ENCODE measurements at places on chromosomes 12 and 14.

DNA sequence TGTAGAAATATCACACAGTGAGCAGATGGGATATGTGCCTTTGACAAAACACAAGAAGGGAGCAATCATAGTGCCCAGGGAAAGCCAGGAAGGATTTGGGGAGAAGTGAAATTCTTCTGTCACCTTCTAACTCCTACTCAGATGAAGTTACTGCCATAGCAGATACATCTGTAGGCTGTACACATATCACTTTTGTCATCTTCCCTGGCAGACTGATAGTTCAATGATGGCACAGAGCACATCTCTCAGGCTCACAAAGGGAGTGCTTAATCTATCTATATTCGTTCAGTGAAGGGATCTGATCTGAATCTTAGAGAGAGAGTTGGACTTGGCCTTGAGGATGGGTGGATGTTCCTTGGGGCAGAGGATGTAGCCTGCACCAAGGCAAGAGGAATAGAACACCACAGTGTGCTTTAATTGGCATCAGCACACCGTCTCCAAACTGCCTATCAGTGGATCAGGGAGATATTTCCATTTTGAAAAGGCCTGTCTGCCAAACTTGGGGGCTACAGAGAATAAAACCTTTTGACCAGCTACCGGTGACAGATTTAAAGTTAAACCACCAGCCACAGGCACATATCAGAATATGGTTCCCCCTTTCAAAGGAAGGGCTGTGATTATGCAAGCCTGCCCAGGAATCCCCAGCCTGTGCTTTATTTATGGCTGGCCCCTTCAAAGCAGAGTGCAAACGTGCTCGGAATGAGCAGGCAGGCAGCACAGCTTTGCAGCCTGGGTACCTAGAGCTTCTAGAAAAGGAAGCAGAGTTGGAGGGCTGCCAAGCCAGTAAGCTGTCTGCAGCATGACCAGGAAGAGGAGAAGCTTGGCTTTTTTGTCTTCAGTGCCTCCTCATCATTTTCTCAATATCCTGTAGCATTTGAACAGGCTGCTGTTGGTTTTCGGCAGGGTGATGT is 165.5 kb upstream of the DYRK2 start:
- no peak for DNase-seq

- no peak for DNase-seq
Measured at GRCh38 chr14:56549721-56550120, 29.9 kb upstream of the TMEM260 start.

DNA sequence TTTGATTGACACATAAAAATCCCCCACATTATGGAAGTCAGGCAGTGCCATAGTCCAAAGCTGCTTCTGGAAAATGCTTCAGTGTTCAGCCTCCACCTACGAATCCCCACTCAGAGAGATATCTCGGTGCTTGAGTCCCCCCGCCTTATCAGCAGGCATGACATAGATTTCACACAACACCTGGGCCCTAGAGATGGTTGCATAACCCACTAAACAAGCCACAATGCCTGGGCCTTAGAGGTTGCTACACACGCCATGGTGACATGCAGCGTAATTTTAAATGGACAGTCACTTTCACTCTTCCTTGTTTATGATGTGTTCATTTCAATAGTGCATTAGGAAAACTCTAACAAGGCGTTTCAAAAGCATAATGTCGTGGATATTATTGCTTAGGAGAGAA is 38.0 kb downstream of the CCDC60 start:
- no peak for DNase-seq

GRCh38 chr12:75887979-75888378 is 143.6 kb downstream of the PHLDA1 start:
- no peak for DNase-seq

GRCh38 chr12:106867651-106868050 is 88.1 kb upstream of the TMEM263 start:
- DNase-seq: no peak

GRCh38 chr12:4979737-4980136 is 63.9 kb upstream of the KCNA5 start:
- DNase-seq: no peak

DNA sequence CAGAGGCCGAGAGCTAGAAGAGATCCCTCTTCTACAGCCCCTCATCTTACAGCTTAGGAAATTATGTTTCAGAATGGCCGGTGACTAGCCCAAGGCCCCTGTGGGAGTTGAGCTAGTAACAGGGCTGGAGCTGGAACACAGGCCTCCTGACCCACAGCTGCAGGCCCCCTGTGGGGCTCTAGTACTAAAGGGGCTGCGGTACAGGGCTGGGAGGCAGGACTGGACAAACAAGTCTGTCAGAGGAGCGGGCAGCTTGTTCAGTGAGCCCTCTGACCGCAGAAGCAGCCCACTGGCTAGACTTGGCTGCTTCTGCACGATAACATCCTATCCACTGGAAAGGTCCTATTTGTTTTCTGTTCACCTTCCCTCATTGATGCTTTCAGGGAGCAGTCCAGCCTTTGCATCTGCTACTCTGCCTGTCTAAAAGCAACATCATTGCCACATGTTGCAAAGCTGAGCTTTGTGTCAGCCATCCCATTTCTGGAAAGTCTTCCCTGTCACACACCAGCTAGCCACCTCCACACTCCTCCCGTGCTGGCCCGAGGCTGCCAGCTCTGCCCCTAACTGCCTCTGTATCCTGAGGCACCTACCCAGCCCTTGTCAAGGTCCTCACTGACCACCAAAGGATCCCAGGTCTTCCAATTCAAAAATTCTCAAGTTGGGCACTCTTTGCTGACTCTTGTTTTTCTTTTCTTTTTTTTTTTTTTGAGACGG is 10.2 kb downstream of the PSMC1 start:
- no peak for DNase-seq

GRCh38 chr12:57025196-57025595 is 8.9 kb upstream of the TAC3 start:
- no peak for DNase-seq

DNA sequence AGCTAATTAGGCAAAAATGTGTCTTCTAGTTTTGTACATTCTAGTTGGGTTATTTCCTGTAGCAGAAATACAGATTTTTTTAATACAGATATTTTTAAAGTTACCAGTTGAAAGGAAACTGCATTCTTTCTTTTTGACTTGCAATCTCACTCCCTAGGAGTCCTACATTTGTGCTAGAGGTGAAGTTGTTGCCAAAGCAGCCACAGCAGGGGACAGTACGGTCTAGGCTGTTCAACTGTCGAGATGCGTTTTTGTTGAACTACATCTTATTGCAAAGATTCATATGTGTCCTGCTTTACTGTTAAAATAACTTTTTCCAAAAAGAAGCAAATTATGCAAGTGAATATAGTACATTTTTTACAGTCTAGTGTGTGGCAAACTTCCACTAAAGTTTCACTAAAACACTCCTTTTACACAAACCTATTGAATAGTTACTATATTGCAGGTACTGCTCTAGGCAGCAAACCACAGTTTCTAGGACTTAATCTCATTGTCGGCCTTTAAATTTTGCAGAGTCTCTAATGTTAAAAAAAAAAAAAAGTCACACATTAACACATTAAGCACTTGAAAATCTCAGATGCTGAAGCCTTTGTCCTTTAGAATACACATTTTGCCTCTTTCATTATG is 30.2 kb upstream of the SRGAP1 start:
- DNase-seq: no peak

- no peak for DNase-seq
Measured at GRCh38 chr14:59265808-59266207, 77.3 kb downstream of the DAAM1 start.

DNA sequence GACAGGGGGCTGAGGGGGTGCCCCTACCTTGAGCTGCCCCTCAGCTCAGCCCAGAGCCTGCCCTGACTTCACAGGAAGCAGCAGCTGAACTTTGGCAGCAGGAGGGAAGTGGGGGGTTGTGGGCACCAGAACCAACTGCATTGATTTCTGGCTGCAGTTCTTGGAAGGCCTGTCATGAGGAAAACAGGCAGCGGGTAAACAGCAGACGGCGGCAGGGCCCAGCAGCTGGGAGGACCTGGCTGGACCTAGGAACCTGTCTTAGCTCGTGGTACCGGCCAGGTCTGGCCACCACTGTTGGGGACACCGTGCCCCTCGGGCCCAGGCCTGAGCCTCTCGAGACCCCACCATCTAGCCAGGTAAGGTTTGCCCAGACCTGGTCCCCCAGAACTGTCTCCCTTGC is 154.2 kb upstream of the MYL2 start:
- no peak for DNase-seq

DNA sequence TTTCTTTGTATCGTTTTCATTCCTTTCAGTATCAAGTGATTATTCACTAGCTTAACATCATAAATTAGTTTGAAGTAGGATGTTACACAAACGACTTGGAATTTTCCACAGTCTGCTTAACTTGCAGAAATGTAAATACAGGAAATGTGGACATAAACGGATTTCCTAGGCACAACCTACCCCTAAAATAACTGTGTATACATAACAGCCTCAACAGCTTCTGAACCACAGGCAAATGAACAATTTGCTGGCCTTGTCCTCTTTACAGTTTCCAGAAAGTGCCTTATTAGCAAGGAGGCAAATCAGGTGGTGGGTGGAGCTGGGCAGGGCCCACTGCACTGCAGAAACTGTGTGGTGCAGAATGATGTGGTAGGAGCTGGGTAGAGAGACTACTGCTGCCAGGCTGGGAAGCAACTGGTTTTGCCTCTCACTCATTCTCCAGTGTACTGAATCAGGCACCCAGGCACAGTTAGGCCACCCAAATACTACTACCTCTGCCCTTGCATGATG is 14.1 kb downstream of the DRAM1 start:
- no peak for DNase-seq

- DNase-seq: no peak
Measured at GRCh38 chr12:11756022-11756421, 106.5 kb downstream of the ETV6 start.

DNA sequence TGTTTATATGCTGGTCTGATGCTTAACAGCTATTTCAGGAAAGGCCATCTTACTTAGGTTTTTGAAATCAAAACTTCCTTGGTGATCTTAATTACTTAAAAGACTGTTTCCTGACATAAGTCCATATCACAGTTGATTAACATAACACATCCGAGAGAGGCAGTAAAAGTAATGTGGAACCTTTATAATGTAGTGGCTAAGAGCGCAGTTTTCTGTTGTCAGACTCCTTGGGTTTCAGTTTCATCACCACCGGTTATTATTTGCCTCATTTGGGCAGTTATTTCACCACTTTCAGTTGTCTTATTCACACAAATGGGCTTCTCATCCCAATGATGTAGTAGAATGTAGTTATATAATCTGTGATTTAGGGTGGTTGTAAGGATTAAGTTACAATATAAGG is 30.9 kb downstream of the TBC1D15 start:
- DNase-seq: no peak

DNA sequence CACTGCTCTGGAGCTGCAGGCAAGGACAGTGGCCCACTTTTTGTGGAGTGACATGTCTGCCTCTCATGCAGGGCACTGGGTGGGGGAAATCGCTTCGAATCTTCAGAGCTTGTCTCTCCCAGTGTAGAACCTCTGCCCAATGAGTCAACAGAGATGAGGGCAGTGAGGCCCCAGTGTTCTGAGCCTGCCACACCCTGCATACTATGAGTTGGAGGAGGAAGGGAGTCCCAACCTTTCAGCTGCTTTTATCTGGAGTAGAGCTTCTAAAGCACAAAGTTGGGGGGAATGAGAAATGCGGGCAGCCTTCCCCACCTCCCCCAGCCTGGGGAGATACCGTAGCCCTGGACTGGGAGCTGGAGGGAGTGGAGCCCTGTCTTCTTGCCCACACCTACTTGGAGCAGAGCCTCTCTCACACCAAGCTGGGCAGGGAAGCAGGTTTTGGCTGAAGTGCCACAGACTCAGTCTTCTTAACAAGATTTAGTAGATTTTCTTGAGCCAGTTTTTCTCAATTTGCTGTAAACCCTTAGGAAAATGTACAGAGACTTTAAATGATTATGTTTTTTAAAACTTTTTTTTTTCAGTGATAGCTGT is 159.1 kb downstream of the ADGRD1 start:
- DNase-seq: no peak

DNA sequence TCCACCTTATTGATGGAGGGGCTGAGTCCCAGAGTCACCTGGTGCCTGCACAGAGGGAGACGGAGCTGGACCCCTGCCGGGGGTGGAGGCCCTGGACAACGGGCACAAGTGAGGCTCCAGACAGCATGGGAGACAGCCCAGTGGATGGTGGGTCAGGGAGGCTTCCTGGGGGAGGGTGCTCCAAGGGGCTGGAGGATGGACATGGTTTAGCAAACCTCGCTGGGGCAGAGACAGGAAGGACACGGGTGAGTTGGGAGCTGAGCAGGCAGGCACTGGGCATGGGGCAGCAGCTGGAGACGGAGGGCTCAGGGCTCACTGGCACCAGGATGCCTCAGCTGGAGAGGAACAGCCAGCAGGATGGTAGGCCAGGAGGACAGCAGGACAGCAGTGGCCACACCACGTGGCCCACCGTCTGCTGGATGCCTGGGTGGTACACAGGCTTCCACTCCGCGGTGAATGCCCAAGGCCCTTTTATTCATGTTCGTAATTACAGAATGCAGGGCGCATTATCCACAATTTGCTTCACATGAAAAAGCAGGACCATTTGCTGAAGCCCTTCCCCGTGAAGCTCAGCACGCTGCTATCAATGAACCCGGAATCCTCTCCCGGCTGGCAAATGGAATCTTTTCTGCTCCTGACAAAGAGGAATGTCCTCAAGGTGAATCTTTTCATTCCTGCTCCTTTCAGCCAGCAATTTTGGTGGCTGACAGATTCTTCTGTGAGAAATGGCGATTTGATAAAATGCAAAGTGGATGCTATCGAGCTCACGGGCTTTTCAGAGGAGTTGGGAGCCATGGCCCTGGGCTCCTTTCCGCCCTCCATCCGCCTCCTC is 138.1 kb upstream of the C14orf180 start:
- no peak for DNase-seq

GRCh38 chr12:104457746-104458693 is 1.3 kb downstream of the CHST11 start:
- DNase-seq: no peak

DNA sequence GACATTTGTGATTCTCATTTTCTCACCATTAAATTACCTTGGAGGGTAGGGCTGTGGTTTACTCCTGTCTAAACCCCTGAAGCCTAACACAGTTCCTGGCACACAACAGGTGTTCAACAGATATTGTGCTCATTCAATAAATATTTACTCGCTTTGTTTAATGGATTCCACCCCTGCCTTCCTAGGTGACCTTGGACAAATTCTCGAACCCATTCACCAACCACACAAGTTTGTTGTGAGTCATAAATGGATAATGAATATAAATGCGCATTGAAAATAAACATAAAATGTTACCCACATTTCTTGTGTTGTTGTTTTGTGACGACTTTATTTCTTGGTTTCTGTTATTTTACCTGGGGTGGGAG is 362 bp upstream of the TSFM start:
- DNase-seq: no peak

- no peak for DNase-seq
Measured at GRCh38 chr12:113340061-113340460, 5.2 kb upstream of the SLC8B1 start.

- DNase-seq: no peak
Measured at GRCh38 chr14:85444635-85445034, 85.3 kb upstream of the FLRT2 start.

GRCh38 chr14:57611555-57612075 is 118.0 kb upstream of the CCDC198 start:
- DNase-seq: no peak

GRCh38 chr14:25908277-25909044 is 689.4 kb downstream of the NOVA1 start:
- no peak for DNase-seq

GRCh38 chr14:61147831-61148549 is 133.1 kb downstream of the TMEM30B start:
- peak; percentile 89 for DNase-seq

Measured in HCT116 (cell line).